Stimulated activated CD4-positive, alpha-beta T cell treated with anti-CD3 and anti-CD28 coated beads, TNF-alpha, amount 100 ng/mL, for 4 hours (primary cell): ENCODE measurements at places on chromosomes 2 and 18.

DNA sequence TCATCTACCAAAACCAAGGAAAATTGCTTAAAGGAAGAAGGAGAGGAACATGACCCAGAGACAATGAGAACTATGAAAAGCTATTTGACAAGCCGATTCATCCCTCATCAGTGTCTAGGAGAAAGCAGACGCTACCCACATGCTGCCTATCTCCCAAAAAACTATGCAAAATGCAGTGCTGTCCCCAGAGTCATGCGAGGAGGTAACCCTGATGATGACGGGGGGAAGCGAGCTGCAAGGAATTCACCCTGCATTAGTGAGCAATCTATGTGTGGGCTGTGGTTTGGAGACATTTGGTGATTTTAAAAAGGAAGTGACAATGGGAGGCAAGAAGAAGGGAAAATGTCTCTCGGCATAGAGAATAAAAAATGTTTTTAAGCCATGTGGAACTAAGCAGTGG lies 472.7 kb downstream of the CMPK2 start:
- no peak for DNase-seq

DNA sequence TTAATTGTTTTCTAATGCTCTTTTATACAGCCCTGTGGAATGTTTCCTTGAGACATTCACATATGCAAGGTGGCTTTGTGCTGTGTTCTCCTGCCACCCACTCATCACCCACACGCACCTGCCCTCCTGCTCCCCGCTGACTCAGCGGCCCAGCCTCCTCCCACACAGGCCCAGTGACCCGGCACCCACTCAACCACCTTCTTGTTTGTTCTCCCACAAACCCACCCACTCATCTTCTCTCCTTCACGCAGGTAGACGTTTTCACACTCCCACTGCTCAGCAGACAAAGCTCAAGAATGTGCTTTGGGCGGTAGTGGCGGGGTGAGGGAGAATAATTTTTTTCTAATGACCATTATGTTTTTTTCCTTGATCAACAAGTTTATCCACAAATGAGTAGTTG lies 28.6 kb upstream of the NEMP2 start:
- DNase-seq = peak; percentile 82

- no peak for DNase-seq
These were observed 16.5 kb downstream of the SCLY start for GRCh38 chr2:238077292-238077691.

GRCh38 chr18:12599543-12599942 lies 58.4 kb downstream of the SPIRE1 start:
- no peak for DNase-seq

DNA sequence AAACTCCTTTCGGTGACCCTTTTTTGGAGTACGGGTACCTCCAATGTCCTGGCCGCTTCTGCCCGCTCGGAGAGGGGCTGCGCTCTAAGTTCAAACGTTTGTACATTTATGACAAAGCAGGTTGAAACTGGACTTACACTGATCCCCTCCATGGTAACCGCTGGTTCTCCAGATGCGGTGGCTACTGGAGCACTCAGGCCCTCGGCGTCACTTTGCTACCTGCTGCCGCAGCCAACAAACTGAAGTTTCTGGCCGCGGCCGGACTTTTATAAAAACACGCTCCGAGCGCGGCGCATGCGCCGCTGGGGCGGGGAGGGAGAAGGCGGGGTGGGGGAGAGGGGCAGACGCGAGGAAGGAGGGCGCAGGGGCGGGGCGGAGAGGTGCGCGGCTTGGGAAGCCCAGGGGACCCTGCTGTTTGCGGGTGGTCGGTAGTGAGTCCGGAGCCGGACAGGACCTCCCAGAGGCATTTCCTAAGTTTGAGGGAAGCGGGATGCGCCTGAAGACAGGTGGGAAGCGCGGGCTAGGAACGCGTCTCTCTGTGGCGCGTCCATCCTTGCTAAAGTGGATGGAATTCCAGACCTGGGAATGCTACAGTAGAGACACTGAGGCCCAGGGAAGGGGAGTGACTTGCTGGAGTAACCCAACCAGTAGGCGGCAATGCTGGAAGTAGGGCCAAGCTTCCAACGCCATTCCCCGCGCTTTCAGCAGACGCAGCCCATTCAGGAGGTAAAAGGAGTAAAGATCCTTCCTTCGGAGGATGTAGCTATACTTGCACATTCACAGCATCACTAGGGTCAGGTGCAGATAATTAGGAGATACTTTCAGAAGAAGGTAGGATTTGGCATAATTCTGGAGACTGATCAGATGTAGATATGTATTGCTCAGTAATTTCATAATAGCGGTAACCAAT lies at the start of gene CXCR4:
Gene CXCR4 (minus strand): TSS at position 241 of the 910 bp plus-strand sequence. CDS start 89 bp downstream, at position 152.
- DNase-seq = peak; percentile 70

DNA sequence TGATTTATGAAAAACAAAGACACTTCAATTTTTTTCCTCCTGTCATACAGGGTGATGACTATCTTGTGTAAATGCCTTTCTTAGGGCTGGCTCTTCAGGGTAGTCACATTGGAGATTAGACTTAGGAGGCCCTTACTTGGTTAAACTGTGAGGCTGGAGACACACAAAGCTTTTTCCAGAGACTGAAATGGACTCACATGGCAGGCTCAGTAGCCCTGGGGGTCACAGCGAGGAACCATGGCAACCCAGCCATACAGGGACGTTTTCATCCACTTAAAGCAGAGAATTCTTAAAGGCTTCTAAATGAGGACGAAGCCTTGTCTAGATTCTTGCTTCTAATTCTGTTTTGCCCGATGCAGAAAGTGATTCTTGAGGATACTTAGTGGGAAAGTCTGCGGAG lies 57.3 kb upstream of the ZDBF2 start:
- no peak for DNase-seq

DNA sequence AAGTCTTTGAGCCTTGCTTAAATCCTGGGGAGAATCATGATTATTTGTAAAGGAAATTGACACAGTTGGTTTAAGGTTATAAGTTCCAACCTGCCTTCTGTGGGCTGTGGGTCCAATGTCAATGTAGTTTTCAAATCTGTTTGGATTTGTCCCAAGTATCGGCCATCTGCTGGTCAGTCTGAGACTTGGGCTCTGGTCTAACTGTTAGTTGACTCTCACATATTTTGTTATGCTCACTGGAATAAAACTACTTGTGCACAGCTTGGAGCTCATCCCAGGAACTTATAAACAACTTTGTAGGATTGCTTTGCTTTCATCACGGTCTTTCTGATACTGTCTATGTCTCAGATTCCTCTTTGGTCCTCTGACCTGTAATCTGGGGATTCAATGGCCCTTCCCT lies 1026.2 kb upstream of the ZEB2 start:
- no peak for DNase-seq

DNA sequence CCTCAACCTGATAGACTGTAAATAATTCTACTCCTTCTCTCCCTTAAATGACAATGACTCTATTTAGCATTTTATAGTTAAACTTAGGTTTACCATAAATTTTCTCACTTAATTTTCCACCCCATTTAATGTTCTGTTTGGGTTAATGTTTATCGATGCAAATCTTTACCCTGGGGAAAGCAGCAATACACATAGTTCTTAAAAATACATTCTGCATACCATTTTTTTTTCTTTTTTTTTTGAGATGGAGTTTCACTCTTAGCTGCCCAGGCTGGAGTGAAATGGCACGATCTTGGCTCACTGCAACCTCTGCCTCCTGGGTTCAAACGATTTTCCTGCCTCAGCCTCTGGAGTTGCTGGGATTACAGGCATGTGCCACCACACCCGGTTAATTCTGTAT lies 14.0 kb downstream of the STAM2 start:
- no peak for DNase-seq

GRCh38 chr2:144514616-144515091 lies 5.3 kb downstream of the ZEB2 start:
- no peak for DNase-seq

DNA sequence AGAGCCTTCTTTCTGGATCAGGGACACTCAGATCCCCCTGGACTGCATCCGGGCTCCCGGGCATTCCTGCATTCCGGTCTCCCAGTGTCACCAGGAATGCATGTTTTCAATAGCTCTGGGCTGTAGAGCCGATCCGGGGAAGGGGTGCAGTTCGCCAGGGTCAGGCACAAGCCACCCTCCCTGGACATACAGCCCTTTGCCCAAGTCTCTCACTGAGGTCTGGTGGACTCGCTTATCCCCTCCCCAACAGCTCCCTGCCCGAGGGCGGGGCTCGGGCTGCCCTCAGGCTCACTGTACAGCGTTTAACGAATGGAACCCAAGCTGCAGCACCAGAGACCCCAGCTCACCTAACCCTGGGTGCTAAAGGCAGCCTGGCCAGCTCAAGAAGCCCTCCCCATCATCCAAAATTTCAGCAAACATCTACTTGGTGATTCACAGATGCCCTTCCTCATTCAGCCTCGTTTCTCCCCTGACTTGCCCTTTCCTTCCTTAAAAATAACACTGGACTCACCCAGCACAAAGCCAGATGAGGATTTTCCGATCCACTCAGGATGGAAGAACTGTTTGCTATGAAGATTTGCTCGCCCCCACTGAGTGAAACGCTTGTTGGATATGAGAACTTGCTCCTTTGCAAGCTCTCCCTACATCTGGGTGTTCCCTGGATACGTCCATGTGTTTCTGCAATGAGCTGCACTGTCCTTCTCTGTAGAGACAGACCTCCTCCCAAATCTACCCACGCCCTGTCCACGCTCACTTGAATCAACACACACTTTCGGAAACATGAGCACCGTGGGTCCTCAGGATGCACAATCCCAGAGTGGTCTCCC lies 58.1 kb downstream of the PXDN start:
- no peak for DNase-seq

DNA sequence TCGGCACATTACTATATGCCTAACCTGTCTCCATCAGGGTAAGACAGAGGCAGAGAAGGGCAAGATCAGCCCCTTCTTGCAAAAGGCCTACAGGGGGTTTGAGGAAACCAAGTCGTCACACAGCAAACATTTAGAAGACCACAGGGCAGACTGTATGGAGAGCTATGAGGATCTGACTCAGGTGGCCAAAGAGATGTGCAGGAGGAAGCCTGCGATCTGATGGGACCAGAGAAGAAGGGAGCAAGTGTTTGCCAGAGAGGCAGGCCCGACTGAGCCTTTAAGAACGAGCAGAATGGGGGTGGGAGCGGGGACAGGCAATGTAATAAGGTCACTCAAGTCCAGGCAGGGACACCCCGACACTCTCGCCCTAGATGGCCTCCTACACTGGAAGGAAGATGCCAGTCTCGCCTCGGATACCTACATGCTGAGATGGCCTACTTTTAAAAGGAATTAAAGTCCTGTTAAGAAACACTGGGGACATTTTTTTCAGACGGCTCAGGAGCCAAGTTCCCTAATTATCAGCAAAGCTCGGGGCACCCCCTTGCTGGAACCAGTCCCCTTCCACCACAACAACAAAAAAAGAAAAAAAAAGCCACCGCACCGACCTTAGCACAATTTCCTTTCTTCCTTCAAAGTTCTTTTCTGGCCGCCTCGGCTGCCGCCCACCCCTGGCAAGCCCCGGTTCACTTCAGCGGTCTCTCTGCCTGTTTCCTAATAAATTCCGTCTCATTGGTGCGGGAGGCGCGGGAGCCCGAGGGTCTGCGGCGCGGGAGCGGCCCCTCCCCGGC lies 1.5 kb downstream of the SFXN5 start:
- no peak for DNase-seq

DNA sequence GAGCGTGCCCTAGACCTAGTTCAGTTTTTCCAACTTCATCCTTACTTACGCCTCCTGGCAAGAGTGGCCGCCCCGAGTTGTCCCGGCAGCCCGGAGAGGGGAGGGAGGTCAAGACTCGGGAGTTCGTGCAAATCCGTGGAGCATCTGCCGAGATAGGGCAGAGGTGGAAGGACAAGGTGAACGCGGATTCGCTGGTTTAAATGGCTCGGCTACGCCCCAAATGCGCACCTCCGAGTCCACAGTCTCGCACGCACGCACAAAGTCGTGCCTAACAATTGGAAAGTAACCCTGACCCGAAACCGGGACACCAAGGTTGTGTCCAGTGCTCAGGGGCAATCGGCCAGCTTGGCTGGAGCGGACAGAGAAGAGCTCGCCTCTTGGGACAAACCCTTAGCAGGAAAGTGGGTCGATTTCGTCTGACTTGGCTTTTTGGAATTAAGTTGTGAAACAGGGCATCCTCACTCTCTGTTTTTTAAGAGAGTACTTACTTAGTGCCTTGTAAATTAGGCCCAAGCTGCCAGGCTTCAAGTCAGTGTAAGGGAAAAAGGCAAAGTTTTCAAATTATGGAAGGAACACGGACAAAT lies 726 bp upstream of the SS18 start:
- DNase-seq = no peak

DNA sequence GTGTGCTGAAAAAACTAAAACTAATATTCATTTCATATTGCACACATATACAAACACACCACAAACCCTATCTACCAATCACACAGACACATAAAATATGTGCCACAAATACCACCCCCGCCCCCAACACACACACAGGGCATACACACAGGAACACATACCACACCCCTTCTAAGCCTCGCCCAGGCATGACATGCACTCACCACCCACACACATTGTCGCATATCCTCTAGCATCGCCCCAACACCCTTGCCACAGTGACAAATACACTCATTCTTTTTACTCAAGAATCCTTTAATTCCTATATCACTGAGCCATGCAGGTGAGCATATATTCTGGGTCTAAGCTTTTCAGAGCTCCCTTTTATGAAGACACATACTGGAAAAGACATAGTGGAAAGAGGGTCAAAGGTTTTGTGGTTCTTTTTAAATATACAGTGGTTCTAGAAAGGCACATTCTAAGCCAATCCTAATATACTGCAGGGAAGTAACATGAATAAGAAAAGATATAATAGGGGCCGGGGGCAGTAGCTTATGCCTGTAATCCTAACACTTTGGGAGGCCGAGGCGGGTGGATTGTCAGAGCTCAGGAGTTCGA lies 24.5 kb upstream of the LCLAT1 start:
- peak; percentile 42 for DNase-seq

- no peak for DNase-seq
These were observed 160.1 kb upstream of the BOD1L2 start for GRCh38 chr18:56986829-56987228.

- DNase-seq = no peak
These were observed 249.0 kb downstream of the TRIB2 start for GRCh38 chr2:12965540-12966269.

GRCh38 chr2:226208726-226209125 lies 590.9 kb downstream of the IRS1 start:
- no peak for DNase-seq
